Stimulated activated CD8-positive, alpha-beta memory T cell treated with anti-CD3 and anti-CD28 coated beads, Interleukin-15, amount 100 ng/mL, for 24 hours (primary cell): ENCODE measurements at places on chromosomes 16 and 17.

- no peak for DNase-seq
These were observed 32.4 kb downstream of the SNX11 start for GRCh38 chr17:48139944-48140343.

GRCh38 chr16:70738083-70738977, 52.5 kb upstream of the MTSS2 start:
- no peak for DNase-seq

- no peak for DNase-seq
These were observed 219.7 kb downstream of the GSG1L start for GRCh38 chr16:27843800-27844199.

- no peak for DNase-seq
These were observed 586 bp downstream of the UBALD2 start for GRCh38 chr17:76265624-76266243.

DNA sequence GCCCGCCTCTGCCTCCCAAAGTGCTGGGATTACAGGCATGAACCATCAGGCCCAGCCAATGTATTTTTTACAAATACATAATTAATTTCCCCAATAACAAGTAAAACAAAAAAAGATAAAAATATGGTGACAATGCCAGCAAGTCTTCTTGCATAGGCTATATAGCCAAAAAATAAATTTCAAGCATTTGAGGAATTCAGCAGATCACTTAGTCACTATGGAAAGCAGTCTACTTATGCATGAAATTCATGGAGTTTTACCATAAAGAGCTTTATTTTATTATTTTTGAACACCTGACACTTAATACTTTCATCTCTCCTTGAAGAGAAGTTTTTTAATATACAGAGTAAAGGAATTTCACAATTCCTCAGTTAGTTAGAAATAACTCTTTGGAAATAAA, 56.4 kb downstream of the BRIP1 start:
- DNase-seq = no peak
